ENCODE measurements at places on chromosomes 1 and 21. TPM values are rescaled to one million over a fixed set of nuclear protein-coding genes. Genes with fewer than 3 reads are reported as not detected.

The CFAP126 gene
- not detected for total RNA-seq

The ATP1A4 gene
- not detected for total RNA-seq

The GPR157 gene
- total RNA-seq, result not detected

The ASPM gene
- total RNA-seq, result 53.4 TPM

The ZBTB8A gene
- total RNA-seq, result not detected

The SPATA21 gene
- total RNA-seq, result 1.4 TPM

The KAZN gene
- 0.11 TPM for total RNA-seq

The DEPDC1 gene
- total RNA-seq, result 36.6 TPM

Measured in Karpas-422 (cell line).